Ascending aorta (tissue), 2 donors: ENCODE measurements at places on chromosomes 7 and 10.

DNA sequence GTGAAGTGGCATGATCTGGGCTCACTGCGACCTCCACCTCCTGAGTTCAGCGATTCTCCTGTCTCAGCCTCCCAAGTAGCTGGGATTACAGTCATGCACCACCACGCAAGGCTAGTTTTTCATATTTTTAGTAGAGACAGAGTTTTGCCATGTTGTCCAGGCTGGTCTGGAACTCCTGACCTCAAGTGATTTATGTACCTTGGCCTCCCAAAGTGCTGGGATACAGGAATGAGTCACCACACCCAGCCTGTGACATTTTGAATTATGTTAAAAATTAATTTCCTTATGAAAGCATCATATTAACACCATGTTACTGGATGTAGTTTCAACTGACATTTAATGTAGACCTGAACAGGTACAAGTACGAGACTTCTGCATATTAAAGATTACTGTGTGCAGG, 24.3 kb downstream of the ABCB4 start:
- no peak overlapping the region for H3K27ac ChIP-seq
- H3K27me3 ChIP-seq = no peaks in the 10 kb centered on the region
- no peaks in the 10 kb centered on the region for H3K36me3 ChIP-seq
- H3K4me3 ChIP-seq = no peak overlapping the region
- no peaks in the 10 kb centered on the region for H3K4me1 ChIP-seq
- no peak for DNase-seq

GRCh38 chr7:107068156-107068555, 23.7 kb downstream of the PRKAR2B start:
- H3K27me3 ChIP-seq = no peaks in the 10 kb centered on the region
- DNase-seq = no peak
- no peaks in the 10 kb centered on the region for H3K4me1 ChIP-seq
- no peaks in the 10 kb centered on the region for H3K36me3 ChIP-seq

GRCh38 chr10:91607646-91608403, 25.0 kb downstream of the PPP1R3C start:
- H3K4me1 ChIP-seq = peaks cover 12% of the 10 kb centered on the region
- no peaks in the 10 kb centered on the region for H3K27me3 ChIP-seq
- H3K4me3 ChIP-seq = no peak overlapping the region

GRCh38 chr10:131786756-131787605, 113.8 kb upstream of the PPP2R2D start:
- H3K27ac ChIP-seq = no peak overlapping the region
- DNase-seq = no peak
- H3K36me3 ChIP-seq = no peaks in the 10 kb centered on the region
- H3K27me3 ChIP-seq = no peaks in the 10 kb centered on the region
- H3K4me1 ChIP-seq = no peaks in the 10 kb centered on the region
- H3K4me3 ChIP-seq = no peak overlapping the region

DNA sequence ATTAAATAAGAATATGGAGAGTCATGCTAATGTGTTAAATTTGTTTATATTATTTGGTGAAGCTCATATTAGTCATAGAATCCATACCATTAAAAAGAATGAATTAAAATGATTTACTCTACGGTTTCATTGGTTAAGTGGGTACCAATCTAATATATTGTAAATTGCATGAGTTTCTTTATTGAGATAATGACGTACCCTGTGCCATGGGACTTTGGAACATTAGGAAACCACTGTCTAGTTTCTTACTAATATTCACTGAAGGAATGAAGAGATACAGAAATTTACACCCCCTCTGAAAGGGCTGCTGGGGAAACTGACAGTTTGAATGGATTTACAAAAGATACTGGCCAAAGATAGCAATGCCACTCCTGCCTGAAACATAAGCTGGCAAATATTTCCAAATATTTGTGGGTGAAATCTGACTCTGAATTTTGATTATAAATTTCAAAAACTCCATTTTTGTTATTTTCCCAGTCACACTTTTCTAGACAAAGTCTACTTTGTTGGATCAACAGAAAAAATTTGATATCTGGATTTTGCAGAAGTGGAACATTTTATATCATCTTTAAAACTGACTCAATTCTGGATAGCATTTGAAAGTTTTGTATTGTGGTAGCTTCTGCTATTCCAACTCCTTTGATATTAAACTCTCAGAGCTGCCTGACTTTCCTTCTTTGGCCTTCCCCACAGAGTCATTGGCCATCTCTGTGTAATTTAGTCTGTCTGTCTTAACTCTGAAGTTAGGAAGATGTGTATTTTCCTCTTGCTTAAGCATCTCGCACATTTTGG, 22.3 kb downstream of the MDFIC start:
- peak overlapping the region; percentile 29 for H3K4me3 ChIP-seq
- H3K27me3 ChIP-seq = no peaks in the 10 kb centered on the region
- H3K27ac ChIP-seq = peak overlapping the region; percentile 39
- no peaks in the 10 kb centered on the region for H3K36me3 ChIP-seq
- no peak for DNase-seq
- H3K4me1 ChIP-seq = peaks cover 2% of the 10 kb centered on the region

- H3K27ac ChIP-seq = no peak overlapping the region
- no peaks in the 10 kb centered on the region for H3K36me3 ChIP-seq
- H3K4me3 ChIP-seq = no peak overlapping the region
- no peak for DNase-seq
- H3K4me1 ChIP-seq = no peaks in the 10 kb centered on the region
Observed at GRCh38 chr10:23367896-23368595, 23.4 kb upstream of the C10orf67 start.

DNA sequence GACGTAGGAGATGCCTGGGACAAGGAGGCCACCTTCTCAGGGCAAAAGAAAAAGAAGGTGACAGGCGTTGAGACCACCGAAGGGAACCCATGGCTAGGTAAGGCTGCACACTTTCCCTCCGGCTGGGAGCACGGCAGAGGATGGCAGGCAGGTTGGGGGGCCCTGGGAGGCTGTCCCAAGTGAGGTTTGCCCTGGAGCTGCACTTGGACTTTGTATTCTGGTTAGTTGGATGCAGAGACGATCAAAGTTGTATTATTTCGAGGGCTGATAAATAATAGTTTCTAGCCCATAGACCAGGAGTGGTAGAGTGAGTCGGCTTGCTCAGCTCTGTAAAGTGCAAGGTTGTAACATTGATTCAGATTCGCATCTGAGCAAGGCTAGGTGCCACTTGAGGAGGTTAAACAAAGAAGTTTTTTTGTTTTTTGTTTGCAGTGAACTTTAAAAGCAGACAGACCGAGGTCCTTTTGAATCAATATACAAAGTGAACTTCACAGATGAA, 608 bp downstream of the ENTPD7 start:
- H3K27ac ChIP-seq = no peak overlapping the region
- H3K4me3 ChIP-seq = peak overlapping the region; percentile 71
- no peaks in the 10 kb centered on the region for H3K4me1 ChIP-seq
- no peaks in the 10 kb centered on the region for H3K36me3 ChIP-seq
- DNase-seq = no peak

DNA sequence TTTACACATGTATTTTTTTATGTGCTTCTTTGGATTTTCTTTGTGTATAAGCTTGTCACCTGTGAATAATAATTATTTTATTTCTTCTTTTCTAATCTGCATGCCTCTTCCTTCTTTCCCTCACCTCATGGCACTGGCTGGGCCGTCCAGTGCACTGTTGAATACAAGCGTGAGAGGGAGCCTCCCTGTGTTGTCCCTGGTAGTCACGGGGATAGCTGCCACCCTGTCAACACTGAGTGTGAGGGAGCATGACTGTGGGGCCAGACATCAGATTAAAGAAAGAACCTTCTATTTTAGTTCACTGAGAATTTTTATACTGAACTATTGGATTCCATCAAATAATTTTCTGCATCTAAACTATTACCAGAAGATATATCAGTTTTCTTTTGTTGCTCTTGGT, 187.9 kb downstream of the CDC14C start:
- no peak for DNase-seq
- H3K4me3 ChIP-seq = no peak overlapping the region
- H3K4me1 ChIP-seq = no peaks in the 10 kb centered on the region

DNA sequence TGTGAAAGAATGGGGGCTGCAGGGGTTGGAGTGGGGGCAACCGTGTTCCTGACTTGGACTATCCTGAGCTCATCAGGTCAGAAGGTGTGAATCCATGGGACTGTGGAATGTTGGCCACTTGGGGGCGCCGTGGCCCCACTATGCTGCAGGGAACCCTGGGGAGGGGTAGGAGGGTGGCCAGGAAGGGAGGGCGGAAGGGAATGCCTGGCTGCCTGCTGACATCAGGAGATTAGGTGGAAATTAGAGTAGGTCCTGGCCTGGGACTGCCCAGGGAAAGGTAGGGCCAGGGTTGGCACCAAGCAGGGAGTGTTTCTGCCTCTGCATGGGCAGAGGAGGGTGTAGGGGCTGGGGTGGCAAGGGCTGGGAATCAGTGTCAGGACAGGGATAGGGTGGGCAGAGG, 65.8 kb upstream of the PRSS58 start:
- H3K4me3 ChIP-seq = no peak overlapping the region
- no peaks in the 10 kb centered on the region for H3K36me3 ChIP-seq
- no peak overlapping the region for H3K27ac ChIP-seq
- H3K4me1 ChIP-seq = no peaks in the 10 kb centered on the region

DNA sequence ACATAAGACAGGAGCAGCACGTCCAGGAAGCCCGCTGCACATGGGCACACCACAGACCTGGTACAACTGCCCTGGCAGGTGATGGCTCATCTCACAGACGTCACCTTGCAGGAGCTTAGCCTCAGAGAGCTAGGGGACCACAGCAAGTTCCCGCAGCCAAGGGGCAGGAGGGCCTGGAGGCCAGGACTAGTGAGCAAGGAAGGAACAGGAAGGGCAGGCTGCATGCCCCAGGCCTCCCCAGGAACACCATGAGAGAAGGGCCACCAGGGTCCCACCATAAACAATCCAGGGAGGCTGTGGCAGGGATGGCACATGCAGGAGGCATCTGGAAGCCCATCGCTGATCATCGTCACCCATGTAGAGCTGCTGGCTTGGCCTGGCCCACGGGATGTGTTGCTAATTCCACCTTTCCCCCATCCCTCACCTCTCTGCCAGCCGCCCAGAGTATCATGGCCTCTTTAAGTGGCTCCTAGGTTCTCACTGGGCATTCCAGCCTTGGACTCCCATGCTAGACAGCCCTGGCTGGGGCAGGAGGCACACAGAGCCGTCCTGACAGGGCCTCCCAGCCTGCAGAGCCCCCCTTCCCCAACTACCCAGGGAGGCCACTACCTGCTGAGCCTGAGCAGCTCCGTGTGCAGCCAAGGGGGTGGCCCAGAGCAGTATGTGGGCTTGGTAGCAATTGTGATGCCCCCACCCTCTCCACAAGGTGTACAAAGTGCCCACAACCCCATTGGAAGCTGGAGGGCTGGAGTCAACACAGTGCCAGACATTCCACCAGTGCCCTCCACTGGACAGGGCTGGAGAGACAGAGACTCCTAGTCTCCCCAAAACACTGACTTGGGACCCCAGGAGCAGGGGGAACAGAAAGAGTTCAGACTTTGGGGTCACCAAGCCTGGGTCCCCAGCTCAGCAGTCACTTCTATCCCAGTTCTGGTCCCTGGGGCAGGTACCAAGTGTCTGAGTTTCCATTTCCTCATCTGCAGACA, 35.5 kb downstream of the GRID1 start:
- DNase-seq = no peak
- no peaks in the 10 kb centered on the region for H3K4me1 ChIP-seq
- H3K36me3 ChIP-seq = no peaks in the 10 kb centered on the region
- no peaks in the 10 kb centered on the region for H3K27me3 ChIP-seq
- H3K27ac ChIP-seq = no peak overlapping the region
- H3K4me3 ChIP-seq = no peak overlapping the region

DNA sequence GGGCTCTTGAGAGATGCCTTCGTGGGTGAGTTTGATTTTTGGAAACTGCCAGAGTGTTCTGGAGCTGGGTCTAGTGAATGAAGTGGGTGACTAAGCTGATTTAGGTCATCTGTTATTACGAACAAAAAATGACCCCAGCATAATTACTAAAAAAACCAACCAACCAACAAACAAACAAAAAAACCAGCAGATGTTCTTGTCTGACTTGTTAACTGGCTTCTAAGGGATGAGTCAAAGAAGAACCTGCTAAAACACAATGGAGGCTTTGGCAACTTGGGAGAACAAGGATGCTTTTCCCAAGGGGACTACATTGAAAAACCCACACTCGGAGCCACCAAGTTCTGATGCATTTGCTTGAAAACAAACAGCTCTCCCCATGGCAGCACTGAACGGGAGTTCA, 11.5 kb downstream of the TACR2 start:
- peaks cover 36% of the 10 kb centered on the region for H3K36me3 ChIP-seq
- DNase-seq = no peak
- H3K4me3 ChIP-seq = no peak overlapping the region
- peaks cover 26% of the 10 kb centered on the region for H3K4me1 ChIP-seq
